ENCODE measurements at places on chromosomes 16 and 17.

DNA sequence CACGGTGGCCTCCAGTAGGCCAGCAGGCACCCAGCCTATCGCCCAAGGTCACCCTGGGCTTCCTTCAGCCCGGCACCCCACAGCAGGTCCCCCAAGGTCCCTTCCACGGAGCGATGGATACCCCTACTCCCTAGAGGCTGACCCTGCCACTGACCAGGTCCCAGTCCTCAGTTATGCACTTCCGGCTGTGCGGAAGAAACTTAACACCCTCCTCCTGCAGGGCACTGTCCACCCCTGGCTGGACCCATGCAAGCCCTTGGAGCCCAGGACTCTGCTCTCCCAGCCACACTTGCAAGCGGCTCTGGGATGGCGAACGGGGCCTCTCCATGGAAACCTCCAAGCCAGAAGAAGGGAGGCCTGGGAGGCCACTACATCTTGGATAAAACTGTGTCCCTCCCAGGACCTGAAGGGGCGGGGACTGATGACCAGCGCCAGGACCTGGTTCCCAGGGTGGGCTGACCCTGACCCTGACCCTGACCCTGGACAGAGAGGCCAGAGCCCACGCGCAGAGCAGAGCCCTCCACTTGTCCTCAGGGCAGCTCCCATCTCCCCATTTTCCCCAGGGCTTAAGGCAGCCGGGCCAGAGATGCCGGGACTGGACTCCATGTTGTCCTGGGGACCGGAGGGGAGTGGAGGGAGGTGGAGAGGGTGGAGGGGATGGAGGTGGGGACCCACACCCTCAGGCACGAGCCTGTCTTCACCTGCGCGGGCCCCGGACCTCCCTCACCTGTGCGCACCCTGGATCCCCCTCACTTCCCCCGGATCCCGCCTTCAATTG lies 734 bp downstream of the CEP131 start:
- no peak for DNase-seq

- no peak for DNase-seq
Measured at GRCh38 chr17:73455050-73455687, 143.4 kb upstream of the CDC42EP4 start.

DNA sequence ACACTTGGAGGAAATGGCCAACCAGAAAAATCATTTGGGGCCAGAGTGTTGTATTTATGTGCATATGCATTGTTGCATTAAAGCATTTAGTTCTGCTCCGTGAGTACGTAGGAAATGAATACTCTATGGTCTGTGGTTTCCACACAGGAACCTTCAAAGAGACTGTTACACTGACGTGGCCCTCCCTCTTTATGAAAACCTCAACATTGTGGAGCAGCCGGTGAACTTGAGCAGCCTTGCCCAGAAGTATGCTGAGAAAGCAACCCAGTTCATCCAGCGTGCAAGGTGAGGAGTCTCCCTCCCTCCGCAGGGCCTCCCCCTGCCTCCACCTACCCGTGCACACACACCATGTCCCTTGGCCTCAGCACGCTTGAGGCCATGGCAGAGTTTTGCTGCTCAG lies 65.2 kb downstream of the ARSG start:
- peak; percentile 40 for DNase-seq

GRCh38 chr17:39600997-39601597 lies 6.6 kb downstream of the NEUROD2 start:
- no peak for DNase-seq

DNA sequence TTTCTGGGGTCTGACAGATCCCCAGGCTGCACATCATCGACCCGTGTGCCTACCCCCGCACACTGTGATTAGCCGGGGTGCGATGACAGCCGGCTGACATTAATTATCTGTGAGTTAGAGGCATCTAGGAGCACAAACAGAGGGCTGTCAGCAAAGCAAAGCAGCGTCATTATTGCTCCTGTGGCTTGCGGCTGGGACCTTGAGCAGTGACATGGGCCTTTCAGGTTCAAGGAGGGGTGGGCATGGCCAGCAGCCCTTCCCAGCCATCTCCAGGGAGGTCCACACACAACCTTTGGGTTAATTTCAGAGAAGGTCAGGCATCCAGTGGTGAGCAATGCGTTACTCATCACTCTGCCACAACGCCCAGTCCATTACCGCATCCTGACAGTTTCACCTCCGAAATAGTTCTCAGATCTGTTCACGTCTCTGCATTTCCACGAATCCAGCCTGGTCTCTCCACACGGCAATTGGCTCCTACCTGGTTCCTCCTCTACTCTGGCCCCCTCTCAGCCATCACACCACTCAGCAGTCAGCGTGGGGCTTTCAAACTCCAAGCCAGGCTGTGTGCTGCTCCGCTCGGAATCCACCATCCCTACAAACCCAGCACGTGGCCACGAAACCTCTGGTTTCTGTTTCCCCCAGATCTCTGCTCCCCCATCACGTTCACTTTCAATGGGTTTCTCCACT lies 249.7 kb upstream of the C16orf82 start:
- DNase-seq, result no peak

DNA sequence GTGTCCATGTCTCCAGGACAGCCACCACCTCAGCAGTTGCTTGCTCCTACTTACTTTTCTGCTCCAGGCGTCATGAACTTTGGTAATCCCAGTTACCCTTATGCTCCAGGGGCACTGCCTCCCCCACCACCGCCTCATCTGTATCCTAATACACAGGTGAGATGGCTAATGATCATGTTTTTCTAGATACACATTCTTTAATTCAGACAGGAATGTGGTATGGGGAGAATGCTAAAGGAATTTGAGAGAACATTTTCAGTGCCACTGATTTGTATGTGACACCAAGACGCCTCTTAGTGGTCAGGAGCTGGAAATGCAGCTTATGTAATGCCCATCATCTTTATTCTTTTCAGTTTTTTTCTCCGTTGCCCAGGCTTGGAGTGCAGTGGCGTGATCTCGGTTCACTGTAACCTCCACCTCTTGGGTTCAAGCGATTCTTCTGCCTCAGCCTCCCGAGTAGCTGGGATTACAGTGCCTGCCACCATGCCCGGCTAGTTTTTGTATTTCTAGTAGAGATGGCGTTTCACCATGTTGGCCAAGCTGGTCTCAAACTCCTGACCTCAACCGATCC lies 8.9 kb upstream of the RAPGEFL1 start:
- DNase-seq, result peak; percentile 61

- DNase-seq, result no peak
Measured at GRCh38 chr17:75909051-75909811, 4.5 kb upstream of the MRPL38 start.

- no peak for DNase-seq
Measured at GRCh38 chr16:76576526-76576925, 299.3 kb downstream of the CNTNAP4 start.

DNA sequence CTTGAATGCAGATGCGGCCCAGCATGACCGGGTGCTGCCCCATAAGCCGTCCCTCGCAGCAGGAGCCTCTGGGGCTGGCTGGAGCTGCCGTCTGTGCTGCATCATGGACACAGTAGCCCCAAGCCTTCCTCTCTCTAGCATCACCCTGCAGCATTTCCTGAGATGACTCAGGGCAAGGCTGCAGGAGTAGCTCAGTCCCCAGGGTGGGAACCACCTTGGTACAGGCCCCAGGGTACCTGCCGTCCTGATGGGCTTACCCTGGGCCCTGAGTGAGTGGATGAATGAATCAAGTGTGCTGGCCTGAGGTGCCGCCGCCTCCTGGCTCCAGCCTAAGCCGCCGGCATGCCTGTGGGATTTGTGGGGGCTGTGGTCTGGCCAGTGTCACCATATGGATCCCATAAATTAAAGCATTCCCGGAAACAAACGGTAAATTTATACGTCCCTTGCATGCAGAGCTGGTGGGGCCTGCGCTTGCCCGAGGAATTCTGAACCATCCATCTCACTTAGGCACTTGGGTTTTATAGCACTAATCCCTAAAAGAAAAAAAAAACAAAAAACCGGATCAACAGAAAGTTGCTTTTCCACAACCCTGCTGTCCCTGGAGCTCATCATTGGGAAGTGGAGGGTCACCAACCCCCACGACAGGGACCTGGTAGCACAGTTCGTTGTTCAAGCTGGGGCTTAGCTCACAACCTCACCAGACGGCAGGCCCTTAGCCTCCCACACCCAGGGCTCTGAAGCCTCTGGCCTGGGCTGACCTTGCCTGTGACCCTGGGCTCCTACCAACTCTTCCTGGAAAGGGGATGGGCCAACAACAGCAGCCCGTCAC lies 242.6 kb upstream of the CIBAR2 start:
- no peak for DNase-seq

- peak; percentile 91 for DNase-seq
Measured at GRCh38 chr16:57544124-57544653, 1.7 kb downstream of the ADGRG5 start.

DNA sequence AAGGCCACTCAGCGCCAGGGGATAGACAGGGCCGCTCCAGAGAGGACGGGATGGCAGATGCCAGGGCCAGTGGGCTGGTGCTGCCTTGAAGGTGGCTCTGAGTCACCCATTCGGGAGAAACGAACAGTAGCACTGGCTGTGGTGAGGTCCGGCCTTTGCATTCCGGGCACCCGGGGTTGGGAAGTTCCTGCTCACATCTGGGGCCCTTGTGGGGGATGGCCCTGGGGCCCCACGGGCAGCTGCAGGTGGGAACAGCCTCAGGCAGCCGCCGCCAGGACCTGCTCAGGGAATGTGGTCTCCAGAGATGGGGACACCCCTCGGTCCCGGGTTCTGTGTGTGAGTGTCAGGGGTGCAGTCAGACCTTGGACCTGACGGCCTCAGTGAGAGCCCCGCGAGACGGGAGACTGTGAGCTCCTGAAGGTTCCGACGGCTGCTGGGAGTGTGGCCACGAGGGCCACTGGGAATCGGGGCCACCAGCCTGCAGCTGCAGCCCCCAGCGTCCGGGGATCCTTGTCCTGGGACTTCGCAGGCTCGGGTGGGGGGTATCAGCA lies 1.4 kb downstream of the CBFA2T3 start:
- peak; percentile 44 for DNase-seq

DNA sequence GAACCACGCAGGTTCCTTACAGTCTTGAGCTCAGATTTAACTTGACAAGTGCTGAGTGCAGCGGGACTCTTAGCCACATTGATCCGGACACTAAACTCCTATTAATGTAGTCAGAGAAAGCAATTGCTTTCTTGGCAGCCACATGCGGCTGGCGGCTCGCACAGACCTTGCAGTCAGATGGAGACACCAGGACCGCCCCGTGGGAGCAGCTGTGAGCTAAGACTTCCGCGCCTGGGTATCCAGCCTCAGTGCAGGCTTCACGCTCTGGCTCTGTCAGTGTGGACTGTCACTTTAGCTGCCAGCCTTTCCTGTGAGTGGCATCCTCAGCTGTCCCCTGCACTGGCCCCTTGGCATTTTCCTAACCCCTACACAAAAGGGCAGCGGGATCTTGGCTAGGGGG lies 80.9 kb upstream of the NLRP1 start:
- no peak for DNase-seq

- no peak for DNase-seq
Measured at GRCh38 chr17:32993977-32994376, 2.3 kb downstream of the SPACA3 start.

- DNase-seq, result no peak
Measured at GRCh38 chr17:48725004-48725287, 2.0 kb downstream of the PRAC2 start.

DNA sequence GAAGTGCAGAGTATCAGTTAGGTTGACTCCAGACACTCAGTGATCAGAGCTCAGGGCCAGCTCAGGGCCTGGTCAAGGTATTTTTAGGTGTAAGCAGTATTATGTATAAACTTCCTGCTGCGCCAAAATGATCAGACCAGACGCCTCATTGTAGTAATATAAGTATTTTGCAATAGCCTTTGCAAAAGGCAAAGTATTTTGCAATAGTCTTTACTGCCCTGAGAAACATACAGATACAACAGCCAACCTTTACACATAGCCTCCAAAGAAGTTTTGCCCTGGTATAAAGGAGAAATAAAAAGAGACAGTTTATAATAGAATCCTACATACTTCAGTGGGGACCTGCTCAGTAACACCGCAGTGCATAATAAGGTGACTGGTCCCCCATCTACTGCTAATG lies 333.0 kb upstream of the EEF2KMT start:
- DNase-seq, result peak; percentile 4

GRCh38 chr16:51801635-51802034 lies 650.6 kb upstream of the SALL1 start:
- DNase-seq, result no peak

GRCh38 chr17:42889809-42890208 lies 10.8 kb upstream of the G6PC1 start:
- no peak for DNase-seq

- DNase-seq, result no peak
Measured at GRCh38 chr17:19383681-19384470, 3.1 kb downstream of the MFAP4 start.

DNA sequence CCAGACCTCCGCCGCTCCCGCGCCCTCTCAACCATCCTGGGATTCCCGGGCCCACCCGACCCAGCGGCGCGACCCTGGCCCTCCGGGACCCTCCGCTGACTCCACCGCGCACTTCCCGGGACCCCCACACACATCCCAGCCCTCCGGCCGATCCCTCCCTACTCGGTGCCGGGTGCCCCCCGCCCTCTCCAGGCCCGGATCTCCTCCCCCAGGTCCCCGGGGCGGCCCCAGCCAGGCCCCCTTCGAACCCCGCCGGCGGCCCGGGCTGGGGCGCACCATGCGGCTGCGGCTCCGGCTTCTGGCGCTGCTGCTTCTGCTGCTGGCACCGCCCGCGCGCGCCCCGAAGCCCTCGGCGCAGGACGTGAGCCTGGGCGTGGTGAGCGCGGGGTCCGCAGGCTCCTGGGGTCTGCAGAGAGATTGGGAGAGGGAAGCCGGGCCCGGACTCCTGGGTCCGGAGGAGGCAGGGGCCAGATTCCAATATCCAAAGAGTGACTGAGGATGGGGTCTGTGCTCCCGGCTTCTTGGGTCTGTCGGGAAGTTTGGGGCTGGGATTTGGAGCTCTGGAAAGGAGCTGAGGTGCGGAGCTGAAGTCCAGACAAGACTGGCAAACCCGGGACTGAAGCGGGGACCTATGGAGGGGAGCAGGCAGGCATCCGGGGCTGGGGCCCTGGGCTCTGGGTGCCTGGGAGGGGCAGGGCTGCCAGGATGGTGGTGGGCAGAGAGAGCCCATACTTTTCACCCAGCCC lies 453 bp downstream of the MMP25 start:
- DNase-seq, result peak; percentile 4

DNA sequence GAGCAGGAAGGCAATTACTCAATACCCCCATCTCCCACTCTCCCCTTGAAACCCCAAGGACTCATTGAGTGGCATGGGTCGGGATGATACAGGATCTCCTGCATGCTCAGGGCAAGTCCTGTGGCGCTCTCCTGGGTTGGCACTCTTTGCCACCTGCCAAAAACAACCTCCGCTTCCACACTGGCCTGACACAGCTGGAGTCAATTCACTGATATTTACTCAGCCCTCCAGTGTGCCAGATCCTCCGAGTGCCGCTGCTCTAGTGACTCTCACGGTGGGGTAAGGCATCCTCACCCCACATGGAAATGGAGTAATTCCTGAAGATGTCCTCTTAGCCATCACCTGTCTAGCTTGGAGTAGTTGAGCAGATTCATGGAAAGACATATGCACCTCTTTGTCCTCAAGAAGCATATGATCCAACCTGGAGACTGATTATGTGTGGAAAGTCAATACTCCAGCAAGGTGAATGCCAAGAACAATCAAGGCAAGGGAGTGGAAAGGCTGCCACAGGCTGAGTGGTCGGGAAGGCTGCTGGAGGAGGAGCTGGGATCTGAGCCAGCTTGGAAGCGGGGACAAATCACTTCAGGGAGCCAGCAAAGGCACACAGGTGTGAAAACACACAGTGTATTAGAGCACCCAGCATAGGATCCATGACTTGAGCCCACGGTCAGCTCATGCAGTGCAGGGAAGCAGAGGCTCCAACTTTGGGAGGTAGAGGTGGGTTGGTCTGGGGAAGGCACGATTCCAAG lies 12.6 kb upstream of the GOSR2 start:
- no peak for DNase-seq

GRCh38 chr17:57586196-57586740 lies 158.8 kb downstream of the CCDC182 start:
- no peak for DNase-seq

GRCh38 chr16:14509055-14509454 lies 121.0 kb downstream of the PARN start:
- DNase-seq, result no peak

All from inflammatory macrophage (primary cell).